Stimulated activated CD4-positive, alpha-beta T cell treated with anti-CD3 and anti-CD28 coated beads, Interleukin-1b, Interleukin-23, amount 100 ng/mL, for 48 hours (primary cell): ENCODE measurements at places on chromosomes 3 and 15.

- no peak for DNase-seq
Observed at GRCh38 chr3:57820479-57820878, 64.4 kb downstream of the SLMAP start.

- DNase-seq, result no peak
Observed at GRCh38 chr15:69609776-69610175, 157.2 kb downstream of the RPLP1 start.

- DNase-seq, result no peak
Observed at GRCh38 chr15:51062736-51063135, 32.0 kb downstream of the TNFAIP8L3 start.

- no peak for DNase-seq
Observed at GRCh38 chr3:58151637-58152036, 59.1 kb downstream of the DNASE1L3 start.

- no peak for DNase-seq
Observed at GRCh38 chr3:99248130-99248529, 346.6 kb upstream of the DCBLD2 start.

GRCh38 chr3:141408596-141408995 is 40.3 kb downstream of the ZBTB38 start:
- no peak for DNase-seq

GRCh38 chr3:131033480-131034080 is 6.9 kb downstream of the NEK11 start:
- DNase-seq, result no peak

GRCh38 chr15:39095218-39095879 is 485.5 kb upstream of the THBS1 start:
- DNase-seq, result no peak

- DNase-seq, result no peak
Observed at GRCh38 chr15:53128652-53129051, 338.5 kb upstream of the ONECUT1 start.

GRCh38 chr3:193905541-193906396 is 230.2 kb upstream of the HES1 start:
- no peak for DNase-seq

DNA sequence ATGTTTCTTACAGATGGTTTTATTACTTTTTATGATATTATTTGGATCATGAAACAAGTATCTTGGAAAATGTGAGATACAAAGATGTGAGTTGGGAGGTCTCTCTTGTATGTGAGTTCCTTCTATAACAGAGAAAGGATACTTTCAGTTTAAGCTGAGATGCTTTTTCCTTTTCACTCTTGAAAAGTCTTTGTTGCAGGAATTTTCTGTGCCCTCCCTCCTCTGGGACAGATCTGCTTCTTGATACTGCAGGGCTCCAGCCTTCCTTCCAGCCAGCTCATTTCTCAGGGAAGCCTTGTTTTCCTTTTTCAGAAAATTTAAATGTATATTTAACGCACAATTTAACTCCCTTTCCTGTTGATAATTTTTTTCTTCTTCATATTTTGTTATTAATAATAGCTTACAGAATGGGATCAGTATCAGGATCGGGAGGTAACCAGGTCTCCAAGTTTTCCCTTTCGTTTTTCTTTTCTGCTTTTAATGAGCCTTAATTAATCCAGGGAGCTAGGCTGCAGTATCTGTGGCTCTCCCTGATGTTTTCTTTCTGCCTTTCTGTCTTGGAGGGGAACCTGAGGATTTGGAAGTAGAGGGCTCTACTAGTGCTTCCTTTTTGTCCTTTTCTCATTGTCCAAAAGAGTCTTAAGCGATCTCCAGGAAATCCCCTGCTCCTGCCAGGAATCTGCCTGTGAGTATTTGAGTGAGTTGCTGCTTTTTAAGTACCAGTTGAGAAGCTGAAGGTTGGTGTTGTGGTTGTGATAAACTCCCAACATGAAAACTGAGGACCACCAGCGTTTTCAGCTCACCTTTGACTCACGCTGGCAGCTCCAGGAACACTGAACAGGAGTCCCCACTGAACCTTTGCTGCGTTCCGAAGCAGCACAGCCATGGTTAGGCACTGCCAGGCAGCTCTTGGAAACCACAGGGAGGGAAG is 105.7 kb downstream of the IGF1R start:
- no peak for DNase-seq

DNA sequence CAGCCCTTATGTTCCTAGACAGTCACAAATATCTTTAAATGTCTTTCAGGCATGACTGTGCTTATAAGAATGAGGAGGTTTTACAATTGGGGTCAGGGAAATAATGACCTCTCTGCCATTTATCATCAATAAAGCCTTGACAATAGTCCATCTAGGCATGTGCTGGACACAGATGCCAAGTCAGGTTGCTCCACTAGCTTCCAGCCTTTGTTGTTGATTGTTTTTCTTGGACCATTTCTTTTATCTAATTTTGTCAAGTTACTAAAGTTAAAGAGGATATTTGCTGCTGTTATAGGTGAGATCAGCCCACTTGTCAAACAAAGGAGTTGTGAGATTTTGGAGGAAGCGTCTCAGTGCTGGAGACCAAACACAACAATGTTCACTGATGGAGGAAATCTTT is 628.0 kb downstream of the ROBO2 start:
- no peak for DNase-seq

DNA sequence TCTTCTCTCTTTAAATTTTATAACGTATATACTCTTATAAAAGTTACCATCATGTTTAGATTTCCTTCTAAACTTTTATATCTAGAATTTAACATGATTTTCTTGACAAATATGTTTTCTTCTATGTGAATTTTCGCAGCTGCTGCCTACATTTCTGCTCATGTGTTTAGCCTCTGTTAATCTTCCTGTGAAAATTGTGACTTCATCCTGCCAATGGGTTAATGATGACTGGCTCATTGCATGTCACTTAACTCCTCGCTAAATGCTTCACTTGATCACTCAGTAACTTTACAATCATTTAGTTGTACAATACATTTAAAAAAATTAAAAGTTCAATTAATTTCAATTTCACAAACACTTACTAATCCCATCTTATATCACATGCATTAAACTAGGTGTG is 178.1 kb downstream of the LPP start:
- no peak for DNase-seq

GRCh38 chr15:37059086-37059485 is 41.3 kb downstream of the MEIS2 start:
- no peak for DNase-seq

DNA sequence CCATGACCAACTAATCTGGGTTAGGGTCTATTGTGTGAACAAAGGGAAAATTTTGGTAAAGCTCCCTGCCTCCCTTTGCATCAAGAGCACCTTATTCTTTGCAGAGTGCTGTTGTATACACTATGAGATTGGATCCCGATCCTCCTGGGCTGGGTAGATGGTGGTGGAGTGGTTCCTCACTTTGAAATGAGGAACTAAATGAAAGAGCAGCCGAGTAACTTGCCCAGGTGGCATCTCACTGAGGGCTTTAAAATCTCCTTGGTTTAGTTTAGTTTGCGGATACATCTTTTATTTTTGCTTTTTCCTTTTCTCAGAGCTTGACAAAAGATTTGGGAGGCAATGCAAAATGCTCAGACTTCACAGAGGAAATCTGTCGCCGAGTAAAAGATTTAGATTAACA is 19.4 kb downstream of the IDH3A start:
- no peak for DNase-seq

GRCh38 chr3:9638155-9638554 is 11.2 kb upstream of the MTMR14 start:
- no peak for DNase-seq

DNA sequence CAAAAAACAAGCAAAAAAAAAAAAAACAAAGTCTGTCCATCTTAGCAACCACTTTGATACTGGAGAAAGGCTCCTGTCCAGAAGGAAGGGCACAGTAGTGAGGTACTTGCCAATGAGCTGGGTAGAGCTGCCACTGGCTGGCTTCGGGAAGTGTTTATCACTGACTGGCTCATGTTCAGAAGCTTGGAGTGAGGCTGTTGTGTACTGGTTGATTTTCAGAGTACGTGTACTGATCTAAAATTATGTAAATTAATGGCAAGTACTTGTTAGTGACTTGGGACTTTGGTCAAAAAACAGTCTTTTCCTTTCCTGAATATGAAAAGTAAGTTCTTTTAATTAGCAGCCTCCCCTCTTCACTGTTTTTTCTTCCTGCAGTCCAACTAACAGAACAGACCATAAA is 979 bp upstream of the ZNF621 start:
- DNase-seq, result no peak

DNA sequence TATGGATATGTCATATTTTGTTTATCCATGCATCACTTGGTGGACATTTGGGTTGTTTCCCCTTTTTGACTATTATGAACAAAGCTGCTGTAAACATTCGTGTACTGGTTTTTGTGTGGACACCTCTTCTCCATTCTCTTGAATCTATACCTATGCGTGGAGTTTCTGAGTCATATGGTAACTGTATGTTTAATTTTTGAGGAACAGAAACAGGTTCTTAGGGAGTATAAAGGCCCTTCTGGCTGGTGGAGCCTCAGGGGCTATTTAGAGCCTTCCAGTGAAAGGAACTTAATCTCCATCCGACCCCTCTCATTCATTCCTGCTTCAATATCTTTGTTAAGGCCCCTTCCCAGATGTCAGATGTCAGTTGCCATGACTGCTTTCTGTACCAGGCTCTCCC is 14.1 kb upstream of the CTXND1 start:
- no peak for DNase-seq

GRCh38 chr3:84039099-84039498 is 919.7 kb upstream of the CADM2 start:
- DNase-seq, result no peak

- no peak for DNase-seq
Observed at GRCh38 chr3:103601666-103602065, 1166.9 kb downstream of the ZPLD1 start.

- DNase-seq, result no peak
Observed at GRCh38 chr3:23811185-23811527, 5.4 kb downstream of the UBE2E1 start.

GRCh38 chr3:50150863-50151686 is 4.0 kb upstream of the SEMA3F start:
- DNase-seq, result no peak

GRCh38 chr3:98012979-98013378 is 22.1 kb downstream of the GABRR3 start:
- no peak for DNase-seq

GRCh38 chr3:133238015-133238414 is 161.8 kb upstream of the BFSP2 start:
- no peak for DNase-seq

- DNase-seq, result no peak
Observed at GRCh38 chr3:124092811-124093210, 100.9 kb upstream of the ROPN1 start.

DNA sequence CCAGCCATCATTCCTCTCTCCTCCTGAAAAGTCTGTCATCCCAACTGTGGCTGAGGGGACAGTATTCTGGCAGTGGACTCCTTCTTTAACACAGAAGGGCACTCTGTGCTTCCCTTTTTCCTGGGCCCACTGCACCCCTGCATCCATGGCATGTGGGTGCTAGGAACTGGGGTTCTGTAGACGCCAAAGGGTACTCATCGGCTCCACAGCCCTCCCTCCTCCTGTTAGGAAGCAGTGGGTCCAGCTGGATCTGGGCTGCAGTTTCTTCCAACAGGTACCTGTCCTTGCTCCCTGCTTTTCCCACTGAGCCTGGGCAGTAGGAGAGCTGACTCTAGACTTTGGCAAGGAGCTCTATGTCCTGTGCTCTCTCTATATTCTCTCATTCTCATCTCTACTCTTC is 6.4 kb upstream of the MANF start:
- DNase-seq, result no peak

- no peak for DNase-seq
Observed at GRCh38 chr3:2166552-2166951, 67.9 kb downstream of the CNTN4 start.

- no peak for DNase-seq
Observed at GRCh38 chr3:152245498-152246170, 23.1 kb upstream of the MBNL1 start.

GRCh38 chr15:44501768-44502366 is 35.1 kb upstream of the EIF3J start:
- DNase-seq, result no peak

DNA sequence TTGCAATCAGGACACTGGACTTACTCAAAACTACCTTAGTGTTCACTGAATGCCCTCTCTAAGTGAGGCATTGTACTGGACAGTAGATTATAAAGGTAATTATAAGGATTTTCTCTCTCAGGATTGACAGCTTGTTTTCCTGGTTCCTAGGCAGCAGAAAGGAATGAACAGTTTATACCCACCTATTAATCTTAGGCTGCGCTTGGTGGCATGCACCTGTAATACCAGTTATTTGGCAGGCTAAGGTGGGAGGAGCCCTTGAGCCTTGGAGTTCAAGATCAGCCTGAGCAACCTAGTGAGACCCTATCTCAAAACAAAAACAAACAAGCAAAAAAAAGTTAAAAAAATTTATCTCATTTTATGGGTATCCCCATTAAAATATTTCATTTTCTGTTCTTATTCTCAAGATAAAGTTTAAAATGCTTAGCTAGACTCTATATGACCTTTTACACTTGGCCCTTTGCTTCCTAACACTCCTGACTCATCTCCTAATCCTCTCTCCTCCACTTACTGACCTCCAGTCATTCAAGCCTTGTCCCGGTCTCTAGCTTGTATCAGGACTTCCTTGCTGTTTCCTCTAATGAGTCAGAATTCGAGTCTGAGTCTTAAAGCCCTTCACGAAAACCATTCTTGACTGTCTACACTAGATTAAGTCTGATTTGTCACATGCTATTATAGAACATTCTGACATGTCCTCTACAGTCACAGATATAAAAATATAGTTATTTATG is 348.6 kb downstream of the NLGN1 start:
- no peak for DNase-seq

DNA sequence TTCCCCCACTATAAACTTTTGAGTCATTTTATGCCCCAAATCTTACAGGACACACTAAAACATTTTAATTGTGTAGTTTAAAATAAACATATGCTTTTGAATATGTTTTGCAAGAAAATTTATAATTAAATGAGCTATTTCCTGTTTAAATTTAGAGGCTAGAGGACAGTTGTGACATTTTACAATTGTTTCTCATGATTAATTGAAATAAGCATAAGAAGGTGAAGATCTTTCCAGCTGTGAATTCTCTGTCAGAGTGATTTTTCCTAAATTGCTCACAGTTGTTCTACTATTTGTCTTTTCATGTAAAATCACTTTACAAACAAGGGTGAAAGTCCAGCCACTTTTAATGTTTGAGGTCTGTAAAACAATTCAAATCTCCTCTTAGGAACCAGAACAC is 892.3 kb downstream of the CADM2 start:
- DNase-seq, result no peak

- DNase-seq, result no peak
Observed at GRCh38 chr3:129758785-129759320, 134.7 kb downstream of the TMCC1 start.

GRCh38 chr15:84804005-84804900 is 12.9 kb upstream of the ALPK3 start:
- no peak for DNase-seq

GRCh38 chr3:38829404-38829803 is 13.4 kb upstream of the SCN10A start:
- no peak for DNase-seq

GRCh38 chr3:30598668-30599545 is 7.5 kb upstream of the TGFBR2 start:
- DNase-seq, result no peak

- no peak for DNase-seq
Observed at GRCh38 chr15:100426937-100427336, 85.2 kb upstream of the ADAMTS17 start.
